ENCODE measurements at places on chromosomes 5 and 9.

DNA sequence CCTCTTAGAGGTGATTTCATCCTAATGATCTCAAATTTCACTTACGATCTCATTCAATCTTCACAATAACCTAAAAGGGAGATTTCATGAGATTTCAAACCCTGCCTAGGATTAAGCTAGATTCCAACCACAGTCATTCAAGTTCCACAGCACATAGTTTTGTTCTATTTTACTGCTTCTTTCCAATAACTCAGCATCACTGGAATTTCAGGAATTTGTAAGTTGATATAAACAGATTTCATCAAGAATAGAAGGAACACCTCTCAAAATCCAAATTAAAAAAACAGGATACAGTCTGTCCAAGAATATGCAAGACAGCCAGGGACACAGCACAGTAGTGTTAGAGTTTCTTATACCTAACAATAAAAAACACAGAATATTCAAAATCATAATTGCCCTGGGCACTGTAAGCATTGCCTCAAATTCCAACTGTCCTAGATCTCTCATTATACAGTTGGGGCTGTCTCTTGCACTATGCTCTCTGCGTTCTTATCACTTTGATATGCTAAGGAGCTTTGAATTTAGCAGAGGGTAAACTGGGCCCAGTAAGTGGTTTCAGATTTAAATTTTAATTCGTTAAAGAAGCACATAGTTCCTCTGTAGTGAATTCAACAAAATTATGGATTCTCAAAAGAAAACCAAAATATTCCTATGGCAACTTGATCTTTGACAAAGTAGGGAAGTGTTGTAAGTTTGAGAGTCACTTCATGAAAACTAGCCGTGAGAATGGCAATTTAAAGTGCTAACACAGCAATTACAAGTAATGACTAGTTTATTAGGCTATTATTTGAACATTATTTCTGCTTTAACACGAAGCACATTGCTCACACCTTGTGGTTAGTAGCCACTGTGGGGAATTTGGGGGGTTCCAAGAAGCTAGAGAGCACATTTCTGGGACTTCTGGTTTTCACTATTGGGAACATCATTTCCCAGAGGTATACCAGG lies 478.6 kb upstream of the C9orf72 start:
- no peak for DNase-seq

DNA sequence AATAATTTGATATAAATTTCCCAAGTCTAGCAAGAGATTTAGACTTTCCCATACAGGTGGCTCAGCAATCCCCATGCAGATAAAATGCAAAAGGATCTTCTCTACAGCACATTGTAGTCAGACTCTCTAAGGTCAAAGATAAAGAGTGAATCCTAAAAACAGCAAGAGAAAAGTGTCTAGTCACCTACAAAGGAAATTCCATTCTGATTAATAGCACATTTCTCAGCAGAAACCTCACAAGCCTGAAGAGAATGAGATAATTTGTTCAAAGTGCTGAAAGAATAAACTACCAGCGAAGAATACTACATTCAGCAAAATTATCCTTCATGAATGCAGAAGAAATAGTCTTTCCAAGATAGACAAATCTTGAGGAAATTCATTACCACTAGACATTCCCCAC lies 493.3 kb downstream of the PRELID2 start:
- DNase-seq, result no peak

- peak; percentile 80 for DNase-seq
Measured at GRCh38 chr9:127976498-127976897, 4.3 kb downstream of the EEIG1 start.

GRCh38 chr5:6827526-6828219 lies 114.4 kb downstream of the TENT4A start:
- no peak for DNase-seq

- no peak for DNase-seq
Measured at GRCh38 chr9:121324316-121324715, 45.7 kb downstream of the STOM start.

GRCh38 chr5:63803165-63803564 lies 159.1 kb downstream of the HTR1A start:
- DNase-seq, result no peak

- no peak for DNase-seq
Measured at GRCh38 chr5:14147210-14147609, 4.1 kb downstream of the TRIO start.

GRCh38 chr9:19665146-19665863 lies 123.5 kb downstream of the SLC24A2 start:
- DNase-seq, result no peak

DNA sequence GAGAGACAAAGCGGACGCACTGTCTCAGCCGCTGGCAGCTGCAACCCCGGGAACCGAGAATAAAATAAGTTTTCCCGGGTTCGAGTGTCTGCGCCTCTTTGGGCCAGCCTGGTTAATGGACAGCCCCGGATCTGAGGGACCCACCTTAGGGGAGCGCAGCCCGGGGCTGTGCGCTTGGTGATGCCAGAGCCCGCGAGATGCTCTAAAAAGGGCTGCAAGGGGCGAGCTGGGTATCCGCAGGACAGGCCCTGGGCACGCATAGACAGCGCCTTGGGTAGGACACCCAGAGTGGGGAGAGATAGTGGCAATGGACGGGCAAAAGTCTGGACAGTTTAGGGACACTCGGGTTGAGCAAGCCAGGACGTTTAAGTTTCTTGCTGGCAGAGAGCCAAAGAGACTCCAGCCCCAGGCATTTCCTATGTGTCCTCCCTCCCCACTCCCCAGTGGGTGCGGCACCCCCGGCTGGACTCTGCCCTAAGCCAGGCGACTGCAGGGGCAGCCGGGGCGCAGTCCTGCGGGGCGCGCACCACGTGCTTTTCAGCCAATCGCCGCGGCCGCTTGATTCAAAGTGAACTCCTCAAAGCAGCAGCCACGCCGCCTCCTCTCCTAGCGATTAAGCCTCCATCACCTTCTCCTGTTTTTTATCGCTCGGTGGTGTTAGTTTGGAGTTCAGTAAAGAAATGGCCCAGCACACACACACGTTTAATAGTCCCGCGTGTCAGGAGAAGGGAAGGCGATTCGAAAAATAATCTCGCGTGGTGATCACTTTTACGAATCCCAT lies 616 bp upstream of the ENC1 start:
- DNase-seq, result peak; percentile 64

- DNase-seq, result no peak
Measured at GRCh38 chr9:83012168-83012921, 50.6 kb downstream of the RASEF start.

- DNase-seq, result no peak
Measured at GRCh38 chr5:108113950-108114349, 267.9 kb downstream of the FBXL17 start.

- peak; percentile 57 for DNase-seq
Measured at GRCh38 chr5:41856644-41857491, 13.4 kb downstream of the OXCT1 start.

GRCh38 chr9:98933185-98933584 lies 10.5 kb upstream of the COL15A1 start:
- no peak for DNase-seq

- DNase-seq, result no peak
Measured at GRCh38 chr9:119333507-119334229, 35.6 kb downstream of the BRINP1 start.

DNA sequence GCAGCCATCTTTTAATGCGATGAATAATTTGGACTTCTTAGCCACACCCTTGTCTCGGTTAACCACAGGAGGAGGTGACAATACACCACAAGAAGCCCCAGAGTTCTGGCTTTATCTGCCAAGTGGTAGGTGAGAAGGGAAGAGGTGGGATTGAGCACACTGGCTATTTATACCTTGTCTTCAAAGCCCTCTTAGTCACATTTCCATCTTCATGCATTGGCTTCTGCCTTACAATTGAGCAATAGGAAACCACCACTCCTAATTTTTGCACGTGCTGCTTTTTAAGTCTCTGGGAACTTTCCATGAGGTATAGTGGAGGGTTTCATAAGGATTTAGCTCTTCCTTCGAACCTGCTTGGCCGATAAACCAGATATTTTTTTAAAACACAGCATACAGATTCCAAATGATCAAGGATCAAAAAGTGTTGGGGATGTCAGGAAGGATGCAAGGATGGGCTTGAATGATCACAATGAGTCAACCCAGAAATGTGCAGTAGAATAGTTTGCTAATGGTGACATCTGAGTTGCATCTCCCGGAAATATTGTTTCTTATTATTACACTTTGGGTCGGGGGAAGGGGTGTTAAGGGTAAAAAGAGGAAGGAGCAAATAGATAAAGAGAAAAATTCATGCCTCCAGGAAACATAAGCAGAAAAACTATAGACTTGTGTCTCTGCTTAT lies 25.5 kb downstream of the PLAC8L1 start:
- no peak for DNase-seq

DNA sequence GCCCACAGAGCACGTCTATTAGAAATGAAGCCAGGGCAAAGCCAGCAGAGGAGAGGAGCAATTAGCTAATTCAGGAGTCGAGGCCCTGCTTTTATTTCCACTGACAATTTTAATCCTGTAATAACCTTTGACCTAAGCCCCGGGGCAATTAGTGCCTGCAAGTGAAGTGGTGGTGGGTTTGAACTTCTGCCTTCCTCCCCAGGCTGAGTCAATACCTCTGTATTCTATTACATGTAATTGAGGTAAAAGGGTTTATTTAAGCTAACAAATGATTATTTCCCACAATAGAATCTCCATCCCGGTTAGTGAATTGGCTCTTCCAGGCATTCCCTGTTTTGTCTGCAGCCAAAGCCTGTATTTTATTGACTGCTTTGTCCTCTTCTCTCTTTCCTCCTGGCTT lies 49.9 kb downstream of the FGF18 start:
- DNase-seq, result peak; percentile 89

- no peak for DNase-seq
Measured at GRCh38 chr5:133142782-133143181, 91.0 kb downstream of the HSPA4 start.

DNA sequence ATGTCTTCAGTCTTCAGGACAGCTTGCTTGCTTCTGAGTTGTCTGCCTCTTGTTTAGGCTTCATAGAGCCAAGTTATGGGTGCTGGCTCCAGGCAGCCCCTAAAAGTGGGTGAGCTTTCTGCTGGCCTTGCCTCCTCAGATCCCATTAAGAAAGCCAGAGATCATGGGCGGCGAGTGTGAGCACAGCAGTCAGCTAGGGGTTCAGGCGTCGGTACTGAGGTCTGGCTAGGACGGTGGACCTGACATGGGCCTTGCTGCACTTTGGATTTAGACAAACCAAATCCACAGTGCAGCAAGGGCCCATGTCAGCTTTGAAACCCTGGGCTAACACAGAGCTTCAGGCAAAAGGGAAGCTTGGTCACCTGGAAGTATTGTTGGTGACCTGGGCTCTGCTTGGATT lies 17.6 kb downstream of the PSAT1 start:
- no peak for DNase-seq

DNA sequence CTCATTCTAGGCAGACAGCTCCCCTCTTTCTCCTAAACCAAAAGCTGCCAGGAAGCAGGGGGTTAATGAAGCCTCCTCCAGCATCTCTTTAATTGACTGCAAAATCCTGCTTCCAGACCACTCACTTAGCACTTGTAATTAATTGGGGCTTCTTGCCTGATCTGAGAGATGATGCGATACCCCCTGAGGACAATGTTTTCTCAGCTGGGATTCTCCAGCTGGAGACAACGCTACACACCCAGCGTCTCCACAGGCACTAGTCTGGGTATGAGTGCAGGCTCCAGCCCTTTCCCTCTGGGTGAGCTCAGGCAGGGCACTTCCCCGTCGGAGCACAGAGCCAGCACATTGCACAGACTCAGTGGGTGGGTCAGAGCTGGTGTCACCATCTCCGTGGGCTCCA lies 16.1 kb downstream of the CPLX2 start:
- peak; percentile 86 for DNase-seq

GRCh38 chr5:124161266-124161665 lies 585.2 kb downstream of the ZNF608 start:
- DNase-seq, result peak; percentile 73

GRCh38 chr5:174328631-174329299 lies 283.3 kb downstream of the NSG2 start:
- no peak for DNase-seq

DNA sequence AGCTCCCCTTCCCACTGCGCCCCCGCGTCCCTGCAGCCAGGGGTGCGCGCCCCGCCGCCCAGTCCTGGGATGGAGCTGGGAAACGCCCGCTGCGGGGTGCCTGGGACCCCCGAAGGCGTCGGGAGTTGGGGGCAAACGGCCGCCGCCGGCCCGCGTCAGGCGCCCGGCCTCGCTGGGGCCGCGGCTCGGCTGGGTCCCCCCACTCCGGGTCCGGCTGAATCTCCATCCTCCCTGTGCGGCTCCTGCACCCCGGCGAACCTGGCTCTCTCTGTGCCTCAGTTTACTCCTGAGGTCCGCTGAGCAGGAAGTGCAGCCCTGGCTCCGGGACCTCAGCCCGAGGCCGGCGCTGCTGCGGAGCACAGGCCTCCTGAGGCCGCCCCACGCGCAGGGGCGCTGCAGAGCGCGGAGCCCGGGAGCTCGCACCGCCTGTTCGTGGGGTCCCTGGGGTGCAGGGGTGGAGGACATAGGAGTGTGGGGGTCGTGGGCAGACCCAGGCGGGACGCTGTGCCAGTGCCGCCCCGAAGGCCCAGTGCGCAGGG lies 13.9 kb upstream of the TMEM250 start:
- DNase-seq, result no peak

GRCh38 chr9:130189840-130190239 lies 17.6 kb downstream of the NCS1 start:
- DNase-seq, result no peak

- peak; percentile 33 for DNase-seq
Measured at GRCh38 chr5:61055434-61056006, 106.7 kb downstream of the SMIM15 start.

DNA sequence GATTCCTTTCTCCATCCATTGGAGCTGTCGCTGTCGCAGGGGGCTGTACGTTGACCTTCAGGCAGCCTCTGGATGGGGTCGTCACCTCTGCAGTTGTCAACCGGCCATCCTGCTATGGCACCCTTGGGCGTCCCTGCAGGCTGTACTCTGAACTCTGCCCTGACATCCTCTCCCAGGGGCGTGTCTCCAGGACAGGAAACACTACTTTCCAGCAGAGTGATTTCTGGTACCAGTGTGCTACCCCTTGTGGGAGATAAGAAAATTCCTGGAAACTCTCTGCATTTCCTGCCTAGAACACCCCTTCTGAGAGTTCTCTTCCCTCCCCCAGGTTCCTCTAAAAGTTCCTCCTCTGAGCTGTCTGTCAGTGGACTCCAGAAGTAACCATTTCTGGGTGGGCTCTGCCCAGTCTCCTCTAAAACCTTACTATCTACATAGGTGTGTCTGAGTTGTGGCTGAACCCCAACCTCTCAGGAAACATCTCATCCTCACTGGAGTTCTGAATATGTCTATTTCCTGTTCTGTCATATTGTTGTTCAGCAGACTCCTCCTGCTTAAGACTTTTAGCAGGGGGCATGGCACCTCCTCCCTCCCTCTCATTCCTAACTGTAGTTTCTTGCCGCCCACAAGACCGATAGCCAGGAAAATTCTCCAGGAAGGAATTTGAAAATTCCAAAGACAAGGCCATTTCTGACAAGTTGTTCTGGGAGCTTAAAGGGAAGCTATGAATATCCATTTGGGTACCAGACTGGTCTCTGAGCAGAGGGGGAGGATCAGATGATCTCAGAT lies 145.3 kb upstream of the RASEF start:
- DNase-seq, result no peak

GRCh38 chr5:3077684-3078083 lies 326.2 kb upstream of the IRX2 start:
- no peak for DNase-seq

DNA sequence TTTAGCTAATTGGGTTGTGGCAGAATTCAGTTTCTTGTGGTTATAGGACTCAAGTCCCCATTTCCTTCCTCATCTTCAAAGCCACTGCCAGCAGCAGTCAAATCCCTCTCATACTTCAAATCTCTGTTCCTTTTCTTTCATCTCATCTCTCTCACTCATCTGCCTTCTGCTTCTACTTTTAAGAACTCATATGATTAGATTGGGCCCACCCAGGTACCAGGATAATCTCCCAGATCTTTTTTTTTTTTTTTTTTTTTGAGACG lies 8.0 kb upstream of the REEP5 start:
- DNase-seq, result no peak

GRCh38 chr5:17223367-17224185 lies 6.1 kb downstream of the BASP1 start:
- no peak for DNase-seq
